Right lobe of liver (tissue), 6 donors: ENCODE measurements at places on chromosomes 5 and 9. TPM values are rescaled to one million over a fixed set of nuclear protein-coding genes. Genes with fewer than 3 reads are reported as not detected.

The OR1Q1 gene
- not detected for total RNA-seq

The ANKRD18A gene
- total RNA-seq = 1.3 TPM

The GZMA gene
- 2.0 TPM for total RNA-seq

The GAPT gene
- 0.74 TPM for total RNA-seq

The BARHL1 gene
- total RNA-seq = not detected

The ACTBL2 gene
- total RNA-seq = not detected

The MAT2B gene
- 28.5 TPM for total RNA-seq

The TMEM215 gene
- not detected for total RNA-seq

- H3K27ac ChIP-seq = no peak overlapping the region
- no peak overlapping the region for H3K4me3 ChIP-seq
- H3K4me1 ChIP-seq = no peaks in the 10 kb centered on the region
- H3K27me3 ChIP-seq = no peaks in the 10 kb centered on the region
- no peaks in the 10 kb centered on the region for H3K36me3 ChIP-seq
These were observed 108.8 kb upstream of the RAPGEF1 start for GRCh38 chr9:131848570-131849160.

DNA sequence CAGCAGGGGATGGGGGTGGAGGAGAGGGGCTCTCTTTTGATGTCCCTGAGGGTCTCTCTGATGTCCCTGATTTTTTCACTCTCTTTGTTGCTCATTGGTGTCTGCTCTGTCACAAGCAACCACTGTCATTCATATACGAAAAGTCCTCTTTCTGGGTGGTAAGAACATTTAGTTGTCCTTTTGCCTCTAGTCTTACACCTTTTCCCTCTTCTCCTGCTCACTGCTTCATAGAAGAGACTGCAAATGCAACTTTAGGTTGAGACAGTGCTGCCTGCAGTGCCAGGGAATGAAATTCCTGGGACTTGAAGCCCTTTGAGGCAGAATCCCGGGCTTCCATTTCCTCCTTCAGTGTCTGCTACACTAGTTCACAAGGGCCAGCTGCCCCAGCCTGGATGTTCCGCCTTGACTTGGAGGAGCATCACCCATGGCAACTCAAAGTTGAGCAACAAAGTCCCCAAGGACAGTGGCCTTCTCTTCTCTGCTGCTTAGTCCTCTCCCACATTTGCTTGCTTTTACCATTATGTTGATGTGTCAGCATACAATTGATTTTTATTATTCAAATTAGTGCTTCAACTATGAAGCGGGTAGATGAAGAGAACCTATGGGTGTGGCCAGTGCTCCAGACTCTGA, 94.7 kb upstream of the RUSC2 start:
- H3K36me3 ChIP-seq = peaks cover 9% of the 10 kb centered on the region
- H3K27me3 ChIP-seq = no peaks in the 10 kb centered on the region

DNA sequence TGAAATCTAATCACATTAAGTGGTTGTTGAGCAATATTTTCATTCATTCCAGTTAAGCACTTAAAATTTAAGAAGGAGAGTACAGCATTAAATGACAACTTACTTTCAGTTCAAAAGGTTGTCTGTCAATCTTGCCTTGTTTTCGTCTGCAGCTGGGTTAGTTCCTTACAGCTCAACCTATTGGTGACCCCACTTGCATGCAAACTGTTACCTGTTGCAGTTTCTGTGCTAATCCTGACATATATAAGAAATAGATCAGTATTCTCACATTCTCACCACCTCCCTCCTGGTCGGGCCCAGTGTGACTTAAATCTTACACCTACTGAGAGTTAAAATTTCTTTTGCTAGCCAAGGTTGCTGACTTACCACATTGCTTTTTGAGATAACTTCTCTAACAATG, 191.8 kb upstream of the SMC2 start:
- H3K27ac ChIP-seq = no peak overlapping the region
- DNase-seq = no peak
- no peaks in the 10 kb centered on the region for H3K27me3 ChIP-seq
- no peaks in the 10 kb centered on the region for H3K4me1 ChIP-seq
- no peaks in the 10 kb centered on the region for H3K36me3 ChIP-seq
- H3K4me3 ChIP-seq = no peak overlapping the region

- H3K4me1 ChIP-seq = peaks cover 20% of the 10 kb centered on the region
- no peaks in the 10 kb centered on the region for H3K27me3 ChIP-seq
- no peaks in the 10 kb centered on the region for H3K36me3 ChIP-seq
- no peak for DNase-seq
- no peak overlapping the region for H3K27ac ChIP-seq
- no peak overlapping the region for H3K4me3 ChIP-seq
These were observed 51.2 kb downstream of the FXN start for GRCh38 chr9:69086769-69087168.

- H3K4me1 ChIP-seq = no peaks in the 10 kb centered on the region
- no peaks in the 10 kb centered on the region for H3K36me3 ChIP-seq
- no peaks in the 10 kb centered on the region for H3K27me3 ChIP-seq
- no peak overlapping the region for H3K4me3 ChIP-seq
- no peak for DNase-seq
These were observed 56.4 kb downstream of the MYO10 start for GRCh38 chr5:16879650-16880049.

DNA sequence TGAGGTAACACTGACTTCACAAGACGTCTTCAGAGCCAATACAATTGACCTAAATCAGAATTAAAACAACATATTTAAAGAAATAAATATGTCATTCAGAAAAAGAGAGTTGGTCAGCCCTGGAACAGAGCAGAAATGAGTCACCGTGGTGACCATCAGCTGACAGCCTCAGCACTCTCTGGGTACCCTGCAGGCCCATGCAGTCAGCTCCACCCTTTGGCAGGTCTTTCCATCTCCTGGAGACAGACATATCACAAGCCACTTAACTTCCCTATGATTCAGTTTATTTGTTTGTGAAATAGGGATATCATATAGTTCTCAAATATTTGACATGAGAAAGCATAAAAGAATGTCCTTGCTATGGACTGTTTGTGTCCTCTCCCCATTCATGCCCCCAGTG, 151.6 kb upstream of the MEF2C start:
- H3K4me3 ChIP-seq = no peak overlapping the region
- H3K27ac ChIP-seq = no peak overlapping the region
- no peaks in the 10 kb centered on the region for H3K4me1 ChIP-seq
- DNase-seq = no peak
- H3K27me3 ChIP-seq = no peaks in the 10 kb centered on the region

- H3K4me1 ChIP-seq = no peaks in the 10 kb centered on the region
- H3K36me3 ChIP-seq = no peaks in the 10 kb centered on the region
- DNase-seq = no peak
- H3K27me3 ChIP-seq = no peaks in the 10 kb centered on the region
- no peak overlapping the region for H3K4me3 ChIP-seq
These were observed 92.6 kb upstream of the MVB12B start for GRCh38 chr9:126233913-126234525.

GRCh38 chr5:135891791-135892190, 3.9 kb downstream of the IL9 start:
- H3K27me3 ChIP-seq = no peaks in the 10 kb centered on the region
- DNase-seq = no peak
- no peak overlapping the region for H3K4me3 ChIP-seq
- H3K36me3 ChIP-seq = no peaks in the 10 kb centered on the region
- no peak overlapping the region for H3K27ac ChIP-seq

DNA sequence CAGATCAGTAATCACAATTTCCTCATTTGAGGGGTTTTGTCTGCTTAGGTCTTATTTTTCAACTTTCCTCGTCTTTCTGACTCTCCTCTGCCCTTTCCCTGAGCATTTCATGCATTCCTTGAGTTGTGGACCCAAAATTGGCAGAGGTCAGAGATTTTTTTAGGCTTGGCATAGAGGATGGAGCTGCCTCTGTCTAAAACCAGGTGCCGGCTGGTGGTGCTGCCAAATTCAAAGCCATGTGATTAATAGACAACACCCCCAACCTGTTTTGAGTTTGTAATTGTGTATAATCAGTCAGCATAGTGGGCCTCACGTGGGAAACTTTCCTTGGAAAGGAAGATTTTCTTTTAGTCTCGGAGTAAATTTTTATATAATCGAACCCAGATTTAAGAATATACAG, 39.6 kb downstream of the TJP2 start:
- H3K27ac ChIP-seq = peak overlapping the region; percentile 76
- H3K27me3 ChIP-seq = no peaks in the 10 kb centered on the region
- no peak for DNase-seq
- H3K4me3 ChIP-seq = no peak overlapping the region
- H3K4me1 ChIP-seq = no peaks in the 10 kb centered on the region

DNA sequence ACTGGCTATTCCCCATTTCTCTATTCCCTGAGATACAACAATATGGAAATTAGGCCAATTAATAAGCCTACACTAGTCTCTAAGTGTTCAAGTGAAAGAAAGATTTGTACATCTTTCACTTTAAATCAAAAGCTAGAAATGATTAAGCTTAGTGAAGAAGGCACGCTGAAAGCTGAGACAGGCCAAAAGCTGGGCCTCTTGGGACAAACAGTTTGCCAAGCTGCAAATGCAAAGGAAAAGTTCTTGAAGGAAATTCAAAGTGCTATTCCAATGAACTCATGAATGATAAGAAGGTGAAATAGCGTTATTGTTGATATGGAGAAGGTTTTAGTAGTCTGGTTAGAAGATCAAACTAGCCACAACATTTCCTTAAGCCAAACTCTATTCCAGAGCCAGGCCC, 256.2 kb downstream of the ZSWIM6 start:
- no peaks in the 10 kb centered on the region for H3K36me3 ChIP-seq
- no peak overlapping the region for H3K27ac ChIP-seq
- no peaks in the 10 kb centered on the region for H3K4me1 ChIP-seq
- H3K4me3 ChIP-seq = no peak overlapping the region
- no peak for DNase-seq

DNA sequence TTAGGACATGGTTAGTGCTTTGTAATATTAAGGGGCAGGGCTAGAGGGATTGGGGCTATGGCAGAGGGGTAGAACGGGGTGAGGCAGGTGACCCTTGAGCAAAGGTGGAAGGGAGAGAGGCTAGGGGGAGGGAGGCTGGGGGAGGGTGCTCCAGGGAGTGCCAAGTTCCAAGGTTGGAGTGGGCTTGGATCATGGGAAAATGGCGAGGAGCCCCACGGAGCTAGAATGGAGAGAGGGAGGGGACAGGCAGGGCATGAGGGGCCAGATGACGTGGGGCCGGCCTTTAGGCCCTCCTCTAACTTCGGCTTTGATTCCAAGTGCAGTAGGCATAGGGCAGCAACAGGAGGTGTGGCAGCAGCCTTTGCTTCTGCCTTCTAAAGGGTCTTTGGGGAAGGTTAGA, 171.8 kb upstream of the PANK3 start:
- no peaks in the 10 kb centered on the region for H3K27me3 ChIP-seq
- H3K4me1 ChIP-seq = no peaks in the 10 kb centered on the region
- DNase-seq = no peak
- no peak overlapping the region for H3K4me3 ChIP-seq

DNA sequence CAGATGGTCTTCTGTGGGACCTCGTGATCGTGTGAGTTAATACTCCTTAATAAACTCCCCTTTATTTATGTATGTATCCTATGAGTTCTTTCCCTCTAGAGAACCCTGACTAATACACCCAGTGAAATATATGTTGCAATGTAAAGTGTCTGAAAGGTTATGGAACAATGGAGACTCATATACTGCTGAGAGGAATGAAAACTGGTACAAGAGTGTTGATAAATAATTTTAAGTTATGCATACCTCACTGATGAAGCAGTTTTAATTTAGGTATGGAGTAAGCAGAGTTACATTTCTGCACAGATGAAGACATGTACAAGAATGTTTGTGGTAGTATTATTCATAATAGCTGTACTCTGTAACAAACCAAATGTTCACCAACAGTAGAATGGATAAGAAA, 438.3 kb downstream of the TAF11L14 start:
- H3K36me3 ChIP-seq = no peaks in the 10 kb centered on the region
- H3K4me1 ChIP-seq = no peaks in the 10 kb centered on the region
- H3K27me3 ChIP-seq = no peaks in the 10 kb centered on the region
- H3K4me3 ChIP-seq = no peak overlapping the region
- no peak for DNase-seq
- no peak overlapping the region for H3K27ac ChIP-seq

DNA sequence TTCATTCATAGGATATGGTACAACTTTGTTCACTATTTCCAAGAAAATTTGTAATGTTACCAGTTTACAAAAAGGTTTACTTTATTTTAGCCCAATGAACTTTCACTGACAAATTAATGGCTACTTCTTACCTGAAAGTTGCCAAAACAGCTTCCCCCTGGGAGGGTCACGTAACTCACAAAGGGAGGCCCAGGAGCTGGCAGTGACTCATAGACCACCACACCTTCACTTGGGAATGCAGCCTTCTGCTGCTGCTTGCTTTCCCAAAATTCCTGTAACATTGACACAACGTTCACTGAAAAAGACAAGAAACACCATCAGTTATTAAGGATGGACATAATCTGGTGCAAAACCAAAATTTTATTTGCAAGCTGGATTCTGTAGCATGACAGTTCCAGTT, 18.1 kb downstream of the LIX1 start:
- no peak overlapping the region for H3K4me3 ChIP-seq
- H3K27me3 ChIP-seq = no peaks in the 10 kb centered on the region
- H3K36me3 ChIP-seq = no peaks in the 10 kb centered on the region
- no peak overlapping the region for H3K27ac ChIP-seq
- no peaks in the 10 kb centered on the region for H3K4me1 ChIP-seq
- no peak for DNase-seq

DNA sequence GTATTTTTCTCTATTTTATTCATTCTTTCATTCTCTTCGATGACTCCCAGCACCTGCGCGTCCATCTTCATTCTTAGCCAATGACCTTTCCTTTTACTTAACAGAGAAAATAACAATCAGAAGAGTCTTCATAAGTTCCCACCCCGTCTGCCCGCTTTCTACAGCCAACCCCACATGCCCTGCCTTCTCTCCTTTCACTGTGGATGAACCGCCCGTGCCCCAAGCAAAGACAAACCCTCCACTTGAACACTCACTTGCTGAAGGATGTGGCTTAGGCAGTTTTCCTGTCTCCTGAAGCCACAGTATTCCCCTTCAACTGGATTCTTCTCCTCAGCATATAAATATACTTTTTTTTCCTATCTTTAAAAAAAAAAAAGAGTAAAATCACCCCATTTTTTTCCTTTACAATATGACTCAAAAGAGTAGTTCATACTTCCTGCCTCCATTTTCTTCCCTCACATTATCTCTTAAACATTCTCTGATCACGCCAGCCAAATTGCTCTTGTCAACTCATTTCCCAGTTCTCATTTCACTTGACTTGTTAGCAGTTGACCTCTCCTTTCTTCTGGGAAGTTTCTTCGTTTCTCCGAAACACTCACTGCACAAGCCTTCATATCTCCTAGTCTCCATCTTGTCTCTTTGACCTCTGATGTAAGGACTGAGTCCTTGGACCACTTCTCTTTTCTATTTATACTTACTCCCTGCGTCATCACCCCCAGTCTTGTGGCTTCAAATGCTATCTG, 11.1 kb downstream of the NIPSNAP3B start:
- no peaks in the 10 kb centered on the region for H3K36me3 ChIP-seq
- no peaks in the 10 kb centered on the region for H3K27me3 ChIP-seq
- no peaks in the 10 kb centered on the region for H3K4me1 ChIP-seq
- H3K4me3 ChIP-seq = no peak overlapping the region

- no peak for DNase-seq
- H3K4me1 ChIP-seq = no peaks in the 10 kb centered on the region
- no peaks in the 10 kb centered on the region for H3K36me3 ChIP-seq
- no peak overlapping the region for H3K27ac ChIP-seq
- H3K4me3 ChIP-seq = no peak overlapping the region
- H3K27me3 ChIP-seq = no peaks in the 10 kb centered on the region
These were observed 42.8 kb downstream of the CAMSAP1 start for GRCh38 chr9:135864447-135865049.
